ENCODE measurements at places on chromosomes 4 and X.
A peak's percentile ranks its signal among the peaks of the same experiment; 100 is the strongest.

DNA sequence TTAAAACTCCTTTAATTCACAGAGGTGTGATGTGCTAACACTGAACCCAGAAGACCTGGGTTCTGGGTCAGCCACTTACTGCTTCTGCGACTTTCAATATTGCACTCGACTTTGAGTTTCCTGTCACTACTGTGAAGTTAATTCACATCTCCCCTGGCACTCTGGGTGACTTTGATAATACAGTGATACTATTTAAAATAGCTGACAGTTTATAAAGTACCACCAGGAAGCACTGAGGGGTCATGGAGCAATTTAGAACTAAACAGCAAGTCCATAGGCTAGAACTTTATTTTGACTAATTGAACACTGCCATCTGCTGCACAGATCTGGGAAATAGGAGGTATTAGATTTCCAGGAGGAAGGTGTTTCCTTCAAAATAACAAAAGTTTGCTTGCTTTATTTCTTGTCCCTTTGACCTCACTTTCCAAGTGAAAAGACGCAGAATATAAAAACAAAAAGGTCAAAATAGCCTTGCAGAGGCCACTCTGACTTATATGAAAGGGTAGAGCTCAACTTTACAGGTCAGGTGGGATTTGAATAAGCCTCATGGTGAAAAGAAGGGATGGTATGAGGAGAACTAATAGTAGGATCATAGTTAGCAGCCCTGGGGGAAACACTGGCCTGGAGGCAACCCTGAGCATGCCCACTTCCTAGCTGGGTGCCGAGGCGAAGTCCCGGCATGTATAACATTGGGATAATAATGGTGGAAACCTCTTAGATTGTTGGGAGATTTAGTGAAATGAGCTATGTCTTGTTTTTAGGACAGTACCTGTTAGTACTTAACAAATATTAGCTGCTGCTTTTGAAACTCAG lies 53.4 kb downstream of the ZNF518B start:
- DNase-seq: no peak

DNA sequence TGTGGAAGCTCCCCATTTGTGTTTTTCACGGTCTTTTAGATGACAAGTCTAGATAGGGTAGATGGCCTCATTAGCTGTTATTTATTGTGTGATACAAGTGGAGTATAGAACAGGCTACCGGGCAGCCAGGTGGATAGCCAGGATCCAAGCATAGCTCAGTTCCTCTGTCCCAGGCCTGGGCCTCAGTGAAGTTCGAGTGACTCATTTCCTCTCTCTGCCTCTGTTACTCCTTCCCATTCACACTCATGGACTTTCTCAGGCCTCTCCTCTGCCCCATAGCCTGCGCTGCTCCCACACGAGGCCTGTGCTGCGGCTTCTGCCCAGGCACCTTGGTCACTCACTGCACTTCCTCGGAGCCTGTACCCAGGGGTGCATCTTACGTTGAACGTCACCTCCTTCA lies 54.5 kb downstream of the TENM3 start:
- no peak for DNase-seq

- no peak for DNase-seq
These were observed 19.6 kb downstream of the ARX start for GRCh38 chrX:24996096-24996709.

GRCh38 chr4:152220201-152220666 lies 315.7 kb downstream of the FBXW7 start:
- DNase-seq: peak; percentile 10

- DNase-seq: no peak
These were observed 134.5 kb downstream of the ARHGAP6 start for GRCh38 chrX:11531226-11531625.

GRCh38 chrX:150473371-150473770 lies 95.0 kb upstream of the MTM1 start:
- DNase-seq: no peak

DNA sequence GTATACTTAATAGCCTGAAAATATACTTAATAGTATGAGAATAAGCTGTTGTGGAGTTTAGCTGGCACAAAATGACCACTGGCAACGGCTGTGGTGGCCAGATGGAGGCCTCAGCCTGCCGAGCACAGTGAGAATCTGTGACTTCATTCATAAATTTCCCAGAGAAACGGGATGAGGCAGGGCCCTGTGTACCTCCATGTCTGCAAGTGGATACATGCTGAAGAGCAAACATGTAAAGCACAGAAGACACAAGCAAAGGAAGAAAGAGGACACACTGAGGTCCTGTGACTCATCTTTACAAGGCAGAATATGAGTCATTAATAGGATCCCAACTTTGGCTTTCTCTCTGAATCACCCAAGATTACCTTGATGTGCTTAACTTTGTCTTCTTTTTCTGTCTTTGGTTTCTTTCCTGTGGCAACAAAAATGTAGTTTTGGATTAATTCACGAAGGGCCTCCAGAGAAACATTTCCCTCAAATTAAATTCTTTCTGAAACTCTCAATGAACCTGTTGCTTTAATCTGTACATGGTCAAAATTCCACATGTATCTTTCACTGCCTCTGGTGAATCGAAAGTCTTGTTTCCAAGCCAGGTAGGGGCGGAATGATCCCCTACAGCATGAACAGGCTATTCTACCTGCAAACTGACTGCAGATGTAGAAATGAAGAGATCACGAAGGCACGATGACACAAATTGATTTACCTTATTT lies 56.4 kb downstream of the IRF2 start:
- no peak for DNase-seq

- no peak for DNase-seq
These were observed 659.6 kb upstream of the INTU start for GRCh38 chr4:126973201-126973600.

DNA sequence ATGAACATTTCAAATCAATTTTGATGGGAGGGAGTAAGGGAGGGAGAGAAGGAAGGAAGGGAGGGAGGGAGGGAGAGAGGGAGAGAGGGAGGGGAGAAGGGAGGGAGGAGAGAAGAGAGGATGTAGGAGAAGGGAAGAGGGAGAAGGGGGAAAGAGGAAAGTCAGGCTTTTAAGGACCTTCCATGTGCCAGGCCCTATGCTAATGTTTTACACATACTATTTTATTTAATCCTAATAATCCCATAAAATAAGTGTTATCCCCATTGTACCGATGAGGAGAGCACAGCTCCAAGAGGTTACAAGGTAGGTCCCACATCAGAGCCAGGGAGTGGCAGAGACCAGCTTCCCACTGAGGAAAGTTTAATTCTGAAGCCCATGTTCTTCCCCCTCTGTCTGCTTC lies 341.9 kb downstream of the RAB28 start:
- no peak for DNase-seq

- DNase-seq: no peak
These were observed 292.9 kb downstream of the IL1RAPL1 start for GRCh38 chrX:28880136-28880535.

- DNase-seq: no peak
These were observed 2.4 kb downstream of the CXXC4 start for GRCh38 chr4:104492183-104492771.

DNA sequence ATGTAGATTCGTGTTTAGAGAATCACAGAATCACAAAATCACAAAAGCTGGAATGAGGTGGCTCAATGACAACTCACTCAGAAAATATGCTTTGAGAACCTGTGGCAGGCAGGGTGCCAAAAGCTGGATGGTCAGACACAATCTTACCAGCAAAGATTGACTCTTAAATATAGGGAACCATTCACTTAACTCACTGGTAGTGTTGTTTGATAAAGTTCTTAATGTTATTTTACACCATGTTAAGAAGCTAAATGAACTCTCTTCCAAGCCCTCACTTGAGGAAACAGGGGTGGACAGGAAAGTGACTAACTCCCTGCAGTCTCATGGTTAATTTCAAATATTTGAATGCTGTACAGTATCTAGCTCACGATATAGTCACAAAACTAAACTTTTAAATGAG lies 5.7 kb upstream of the SCOC start:
- no peak for DNase-seq

DNA sequence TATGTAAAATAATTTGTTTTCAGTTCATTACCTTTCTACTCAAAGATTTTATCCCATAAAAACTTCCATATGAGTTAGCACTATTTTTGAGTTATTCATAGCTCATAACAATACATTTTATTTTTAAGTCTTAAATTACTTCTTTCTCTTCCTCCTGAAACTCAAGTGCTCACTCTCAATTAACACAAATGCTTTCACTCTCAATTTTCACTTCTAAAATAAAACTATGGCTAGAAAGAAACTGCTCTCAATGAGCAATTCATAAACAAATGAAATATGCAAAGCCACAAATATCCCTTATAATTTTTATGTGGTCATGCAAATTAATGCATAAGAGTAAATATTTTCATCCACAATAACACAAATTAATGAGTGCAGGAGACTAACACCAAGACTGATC lies 38.8 kb downstream of the MAML3 start:
- DNase-seq: no peak

- DNase-seq: no peak
These were observed 118.5 kb upstream of the OTUD4 start for GRCh38 chr4:145298885-145299284.

DNA sequence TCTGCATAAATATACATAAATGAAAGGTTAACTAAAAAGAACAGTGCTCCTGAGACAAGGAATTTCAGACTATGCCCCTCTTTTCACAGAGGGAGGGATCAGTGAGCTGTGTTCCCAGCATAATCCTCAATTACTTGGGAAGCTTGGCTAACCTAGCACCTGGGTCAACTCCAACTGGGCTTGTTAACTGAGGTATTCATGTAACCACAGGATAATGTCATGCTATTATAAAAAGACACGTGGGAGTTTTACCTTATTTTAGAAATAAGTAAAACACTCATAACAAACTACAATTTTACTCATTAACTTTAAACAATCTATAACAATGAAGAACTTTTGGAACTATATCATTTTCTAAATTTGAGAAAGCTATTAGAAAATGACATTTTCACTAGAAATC lies 48.6 kb downstream of the RPGR start:
- no peak for DNase-seq

DNA sequence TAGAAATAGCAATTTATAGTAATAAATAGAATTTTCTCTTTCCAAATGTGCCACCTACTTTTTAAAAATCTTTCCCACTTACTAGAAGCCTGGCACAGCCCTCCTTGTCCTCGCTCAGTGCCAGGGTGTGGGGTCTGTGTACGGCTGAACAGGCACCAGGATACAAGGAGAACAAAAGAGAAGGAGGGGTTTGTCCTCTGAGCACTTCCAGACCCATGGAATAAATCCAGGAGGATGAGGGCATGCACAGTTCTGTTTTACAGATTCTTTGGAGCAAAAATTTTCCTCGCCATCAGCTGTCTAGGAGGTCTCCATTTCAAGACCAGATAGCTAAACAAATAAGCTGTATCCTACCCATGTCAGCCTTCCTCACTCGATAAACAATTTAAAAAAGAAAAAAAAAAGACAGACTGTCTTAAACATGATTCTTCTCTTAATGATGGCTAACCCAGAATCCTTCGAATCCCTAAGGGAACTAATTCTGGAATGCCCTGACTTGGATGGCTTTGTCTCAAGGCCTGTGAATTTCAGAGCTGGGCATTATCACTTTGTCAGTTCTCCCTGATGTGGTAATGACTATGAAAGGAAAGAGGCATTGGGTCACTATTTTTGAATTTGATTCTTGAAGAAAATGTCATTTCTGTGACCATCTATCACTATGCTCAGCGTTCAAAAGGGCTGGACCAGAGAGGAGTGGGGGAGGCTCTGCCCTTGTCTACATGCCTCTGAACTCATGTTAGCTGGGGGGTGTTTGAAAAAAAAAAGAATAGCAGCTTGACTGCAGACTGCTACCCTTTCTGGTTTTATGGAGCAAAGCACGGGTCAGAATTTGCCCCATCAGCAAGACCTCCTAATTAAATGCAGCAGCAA lies 151.0 kb downstream of the DCTD start:
- no peak for DNase-seq

DNA sequence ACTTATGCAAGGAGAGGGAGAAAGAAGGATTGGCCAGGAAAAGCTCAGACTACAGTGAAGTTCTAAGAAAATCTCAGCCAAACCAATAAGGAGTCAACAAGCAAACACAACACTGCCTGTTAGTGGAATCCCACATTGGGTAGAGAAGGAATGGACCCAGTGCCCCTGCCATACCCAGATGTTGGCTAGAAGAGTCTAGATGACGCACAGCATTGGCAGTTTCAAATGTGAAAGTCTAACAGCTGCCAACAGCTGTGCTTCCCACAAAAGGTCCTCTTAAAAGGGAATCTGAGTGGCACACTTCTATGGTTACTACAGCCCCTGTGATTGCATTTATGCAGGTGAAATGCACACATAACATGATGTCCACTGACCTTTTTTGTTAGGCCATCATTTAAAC lies 37.2 kb upstream of the CPEB2 start:
- no peak for DNase-seq

DNA sequence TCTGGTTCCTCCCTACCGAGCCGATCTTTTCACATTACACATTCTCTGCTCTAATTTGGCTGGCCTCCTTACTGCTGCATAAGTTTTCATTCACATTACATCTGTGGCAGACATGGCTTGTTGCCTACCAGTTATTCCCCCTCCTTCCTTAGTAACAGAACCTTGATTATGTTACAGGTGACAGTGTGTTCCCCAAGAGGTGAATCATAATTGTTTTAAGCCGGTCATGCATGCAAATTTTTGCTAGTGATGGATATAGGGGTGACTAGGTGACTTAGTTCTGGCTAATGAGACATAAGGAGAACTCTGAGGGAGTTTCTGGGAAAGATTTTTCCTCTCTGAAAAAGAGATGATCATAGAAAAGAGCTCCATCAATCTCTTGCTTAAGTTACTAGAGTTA lies 8.4 kb upstream of the LAMP2 start:
- DNase-seq: no peak

DNA sequence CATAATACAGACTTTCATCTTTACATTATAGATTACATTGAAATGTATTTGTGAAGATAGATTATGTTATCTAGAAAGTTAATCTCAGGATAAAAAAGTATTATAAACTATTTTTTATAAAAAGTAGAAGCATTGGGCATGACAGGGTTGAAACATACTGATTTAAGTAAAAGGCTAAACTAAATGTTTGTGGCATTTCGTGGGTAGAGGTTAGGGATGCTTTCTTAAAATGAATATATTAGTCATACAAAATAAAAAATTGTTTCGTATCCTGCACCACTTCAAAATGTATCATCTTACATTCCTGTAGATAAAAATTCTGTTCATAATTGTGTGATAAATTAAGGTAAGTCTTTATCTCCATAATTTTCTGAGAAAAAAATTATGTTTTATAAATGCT lies 603.6 kb downstream of the SPRY1 start:
- DNase-seq: no peak

DNA sequence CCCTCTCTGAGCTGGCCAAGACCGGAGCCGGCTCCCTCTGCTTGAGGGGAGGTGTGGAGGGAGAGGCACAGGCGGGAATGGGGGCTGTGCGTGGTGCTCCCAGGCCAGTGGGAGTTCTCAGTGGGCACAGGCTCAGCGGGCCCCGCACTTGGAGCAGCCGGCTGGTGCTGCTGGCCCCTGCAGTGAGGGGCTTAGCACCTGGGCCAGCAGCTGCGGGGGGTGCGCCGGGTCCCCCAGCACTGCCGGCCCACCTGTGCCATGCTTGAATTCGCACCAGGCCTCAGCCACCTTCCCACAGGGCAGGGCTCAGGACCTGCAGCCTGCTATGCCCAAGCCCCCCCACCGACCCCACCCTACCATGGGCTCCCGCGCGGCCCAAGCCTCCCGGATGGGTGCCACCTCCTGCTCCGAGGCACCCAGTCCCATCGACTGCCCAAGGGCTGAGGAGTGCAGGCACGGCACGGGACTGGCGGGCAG lies 602.5 kb downstream of the KCTD8 start:
- DNase-seq: no peak

- no peak for DNase-seq
These were observed 7.6 kb upstream of the GUF1 start for GRCh38 chr4:44670506-44671199.

- no peak for DNase-seq
These were observed 2.3 kb downstream of the PDGFRA start for GRCh38 chr4:54231419-54231767.
